ENCODE measurements at places on chromosomes 16 and 17. TPM values are rescaled to one million over a fixed set of nuclear protein-coding genes. Genes with fewer than 3 reads are reported as not detected.

DNA sequence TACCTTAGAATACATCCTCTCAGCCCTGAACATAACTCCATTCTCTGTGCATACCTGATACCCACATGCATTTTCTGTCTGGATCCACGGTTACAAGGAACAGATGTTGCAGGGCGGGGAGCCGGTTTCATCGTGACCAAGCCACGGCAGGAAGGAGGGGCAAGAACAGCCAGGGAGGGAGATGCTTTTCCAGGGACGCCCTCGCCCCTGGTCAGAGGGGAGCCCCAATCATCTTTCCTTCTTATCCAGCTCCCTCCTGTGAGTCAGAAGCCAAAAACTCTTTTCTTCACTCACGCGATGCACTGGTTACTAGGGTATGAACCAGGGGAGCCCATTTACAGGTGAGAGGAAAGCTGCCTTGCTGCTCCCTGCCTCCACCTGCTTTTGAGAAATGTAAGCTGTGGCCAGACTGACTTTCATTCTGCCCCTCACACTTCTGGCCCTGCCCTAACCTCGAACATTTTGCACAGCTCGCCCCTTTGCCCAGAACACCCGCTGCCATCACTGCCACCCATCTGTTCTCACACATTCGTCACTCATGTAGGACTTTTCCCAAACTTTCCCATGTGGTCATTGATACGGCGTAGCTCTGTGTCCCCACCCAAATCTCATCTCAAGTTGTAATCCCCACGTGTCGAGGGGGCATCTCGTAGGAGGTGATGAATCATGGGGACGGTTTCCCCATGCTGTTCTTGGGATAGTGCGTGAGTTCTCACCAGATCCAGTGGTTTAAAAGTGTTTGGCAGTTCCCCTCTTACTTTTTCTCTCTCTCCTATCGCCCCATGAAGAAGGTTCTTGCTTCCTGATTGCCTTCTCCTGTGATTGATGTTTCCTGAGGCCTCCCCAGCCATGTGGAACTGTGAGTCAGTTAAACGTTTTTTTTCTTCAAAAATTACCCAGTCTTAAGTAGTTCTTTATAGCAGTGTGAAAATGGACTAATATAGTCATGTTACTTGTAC is 20.5 kb downstream of the FOXL1 start:
- peak; percentile 56 for DNase-seq

- no peak for DNase-seq
These were observed 16.9 kb downstream of the CARHSP1 start for GRCh38 chr16:8851761-8852403.

- peak; percentile 82 for DNase-seq
These were observed 3.3 kb upstream of the FBXL20 start for GRCh38 chr17:39404542-39405378.

- DNase-seq, result no peak
These were observed 394.7 kb downstream of the SEC14L1 start for GRCh38 chr17:77535435-77535834.

DNA sequence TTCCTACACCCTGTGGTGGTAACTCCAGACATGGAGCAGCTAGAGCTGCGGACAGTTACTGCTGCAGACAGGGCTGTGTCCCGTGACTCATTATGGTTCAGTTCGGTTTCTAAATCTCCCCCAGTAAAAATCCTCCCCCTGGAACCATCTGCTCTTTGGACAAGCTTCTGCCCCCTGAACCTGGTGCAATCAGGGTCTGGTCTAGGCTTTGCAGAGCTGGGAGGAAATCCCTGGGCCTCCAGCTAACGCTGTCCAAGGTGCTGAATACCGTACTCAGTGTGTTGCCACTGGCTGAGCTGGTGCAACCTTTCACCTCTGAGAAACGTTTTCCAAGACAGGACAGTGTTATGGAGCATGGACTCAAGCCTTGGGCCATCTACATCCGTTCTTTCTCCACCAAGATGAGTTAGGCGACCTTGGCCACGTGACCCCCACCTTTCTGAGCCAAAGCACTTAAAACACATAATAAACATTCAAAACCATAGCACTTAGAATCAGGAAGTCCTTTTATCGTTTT is 142.0 kb downstream of the CPPED1 start:
- peak; percentile 13 for DNase-seq

GRCh38 chr17:17109256-17109655 is 67.0 kb downstream of the MPRIP start:
- DNase-seq, result no peak

DNA sequence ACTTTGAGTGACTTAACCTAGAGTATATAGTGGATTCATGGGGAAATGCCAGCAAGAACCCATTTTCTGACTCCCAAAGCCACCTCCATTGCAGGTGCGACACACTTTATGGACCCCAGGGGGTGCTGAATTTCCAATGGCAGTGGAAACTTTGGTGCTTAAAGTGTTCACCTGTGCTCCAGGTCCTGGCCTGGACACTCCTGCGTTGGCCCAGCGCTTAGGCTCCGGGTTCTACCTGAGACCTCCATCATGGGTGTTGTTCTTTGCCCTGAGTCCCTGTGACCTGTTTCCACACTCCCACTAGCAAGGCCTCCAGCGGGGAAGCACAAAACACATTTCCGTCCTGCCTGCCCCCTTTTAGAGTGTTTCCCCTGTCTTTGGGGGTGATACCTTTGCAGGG is 3.0 kb downstream of the CCNF start:
- DNase-seq, result no peak

GRCh38 chr17:74642556-74642955 is 19.0 kb upstream of the CD300E start:
- no peak for DNase-seq

DNA sequence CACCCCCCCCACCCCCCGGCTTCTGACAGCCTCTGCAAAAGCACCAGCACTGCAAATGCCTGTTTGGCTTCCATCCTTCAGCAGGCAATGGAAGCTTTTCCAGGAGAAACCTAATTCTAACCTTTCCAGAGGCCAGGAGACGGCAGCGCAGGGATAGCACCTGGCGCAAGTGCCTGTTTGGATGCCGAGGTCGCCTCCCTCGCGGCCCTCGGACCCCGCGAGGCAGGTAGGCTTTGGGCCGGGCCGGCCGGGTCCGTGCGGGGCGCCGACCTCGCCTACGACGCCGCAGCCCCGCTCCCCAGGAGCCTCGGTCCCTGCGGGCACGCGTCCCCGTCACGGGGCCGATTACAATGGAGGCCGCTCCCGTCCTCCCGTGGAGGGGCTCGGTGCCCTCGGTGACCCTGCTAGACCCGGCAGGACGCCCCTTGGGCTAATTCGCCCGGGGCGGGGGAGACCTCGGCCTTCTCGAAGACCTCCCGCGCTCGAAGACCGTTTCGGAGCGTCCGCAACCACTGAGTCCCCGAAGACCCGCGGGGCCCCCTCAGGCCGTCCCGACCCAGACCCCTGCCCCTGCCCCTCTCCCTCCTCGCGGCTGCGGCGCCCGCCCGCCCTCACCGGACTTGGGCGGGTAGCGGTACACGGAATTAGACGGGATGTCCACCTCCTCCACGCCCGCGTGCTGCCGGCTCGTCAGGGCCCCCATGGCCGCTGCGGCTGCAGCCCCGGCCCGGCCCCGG is 587 bp downstream of the RNF157 start:
- no peak for DNase-seq

PNMT gene
- total RNA-seq, result not detected

CALB2 gene
- 0.36 TPM for total RNA-seq
